ENCODE measurements at places on chromosomes 16 and 17. TPM values are rescaled to one million over a fixed set of nuclear protein-coding genes. Genes with fewer than 3 reads are reported as not detected.

- DNase-seq, result no peak
These were observed 16.6 kb upstream of the DBNDD1 start for GRCh38 chr16:90035902-90036301.

The WWOX gene
- 13.1 TPM for total RNA-seq

- DNase-seq, result no peak
These were observed 15.8 kb downstream of the GPR142 start for GRCh38 chr17:74383141-74383540.

DNA sequence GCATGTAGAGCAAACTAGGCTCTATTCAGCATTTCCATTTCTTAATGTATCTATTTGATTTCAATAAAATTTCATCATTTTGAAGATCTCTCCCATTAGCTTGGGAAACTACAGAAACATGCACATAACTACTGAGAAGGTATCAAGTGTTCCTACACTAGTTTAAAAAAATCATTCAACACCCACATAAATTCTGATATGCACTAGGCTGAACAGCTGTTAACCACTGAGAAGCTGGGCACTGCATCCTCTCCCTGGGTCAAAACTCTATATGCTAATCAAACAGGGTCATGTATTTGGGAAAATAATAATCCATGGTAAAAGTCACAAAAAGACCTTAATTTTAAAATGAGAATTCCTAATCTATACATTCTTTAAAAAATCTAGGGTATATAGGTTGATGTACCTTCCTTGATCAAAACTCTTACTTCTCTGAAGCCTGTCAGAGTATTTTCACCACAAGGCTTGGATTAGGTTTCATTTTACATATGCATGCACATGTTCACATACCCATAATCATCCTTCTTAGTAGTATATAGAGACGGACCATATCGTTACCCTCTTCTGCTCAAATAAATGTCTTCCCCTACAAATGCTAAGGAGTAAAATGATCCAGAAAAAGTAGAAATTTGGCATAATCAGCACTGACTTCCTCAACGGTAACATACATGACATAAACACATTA, 57.2 kb downstream of the KANSL1 start:
- DNase-seq, result no peak

- no peak for DNase-seq
These were observed 94.1 kb downstream of the MRM3 start for GRCh38 chr17:876272-876671.

The HLF gene
- 35.7 TPM for total RNA-seq

DNA sequence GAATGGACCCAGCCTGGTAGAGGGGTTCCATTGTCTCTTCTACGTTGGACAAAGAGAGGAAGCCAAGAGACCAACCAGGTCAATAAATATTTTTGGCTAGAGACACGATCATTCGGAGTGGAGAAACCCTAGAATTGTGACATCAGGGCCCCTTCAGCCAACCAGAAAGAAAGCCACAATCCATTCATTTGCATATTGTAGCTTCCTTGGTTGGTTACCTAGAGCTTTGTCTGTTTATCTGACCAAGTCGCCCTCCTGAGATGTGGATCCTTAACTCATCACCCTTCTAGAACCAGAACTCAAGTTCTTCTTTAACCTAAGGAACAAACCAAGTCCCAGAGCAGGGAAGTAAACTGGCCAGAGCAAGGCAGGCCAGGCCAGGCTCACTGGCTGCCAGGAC, at the start of gene CCDC182:
Gene CCDC182, minus strand, starts transcription at position 58 of the 400 bp plus-strand sequence. Its CDS starts 27 bp downstream, at position 31.
- no peak for DNase-seq

The CES1 gene
- 52.2 TPM for total RNA-seq

- DNase-seq, result no peak
These were observed 48.4 kb upstream of the SKAP1 start for GRCh38 chr17:48478224-48479013.

The NPB gene
- total RNA-seq, result 0.38 TPM

DNA sequence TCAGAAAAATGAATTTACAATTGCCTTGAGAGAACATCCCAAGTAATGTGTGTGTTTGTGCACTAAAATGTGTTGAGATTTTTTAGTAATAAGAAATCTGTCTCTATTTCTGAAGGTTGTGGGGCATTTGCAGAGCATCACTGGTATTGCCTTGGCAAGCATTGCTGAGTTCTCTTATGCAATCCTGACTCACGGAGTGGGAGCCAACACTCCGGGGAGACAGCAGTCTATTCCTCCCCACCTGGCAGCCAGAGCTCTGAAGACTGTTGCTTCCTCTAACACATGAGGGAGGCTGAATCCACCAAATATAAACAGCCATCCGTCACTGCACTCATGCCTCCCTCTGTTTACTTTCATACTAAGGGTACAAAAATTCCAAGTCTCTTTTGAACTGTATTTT, 10.6 kb downstream of the CNTD1 start:
- no peak for DNase-seq

- DNase-seq, result no peak
These were observed 1.4 kb downstream of the CMTM2 start for GRCh38 chr16:66580605-66581209.

DNA sequence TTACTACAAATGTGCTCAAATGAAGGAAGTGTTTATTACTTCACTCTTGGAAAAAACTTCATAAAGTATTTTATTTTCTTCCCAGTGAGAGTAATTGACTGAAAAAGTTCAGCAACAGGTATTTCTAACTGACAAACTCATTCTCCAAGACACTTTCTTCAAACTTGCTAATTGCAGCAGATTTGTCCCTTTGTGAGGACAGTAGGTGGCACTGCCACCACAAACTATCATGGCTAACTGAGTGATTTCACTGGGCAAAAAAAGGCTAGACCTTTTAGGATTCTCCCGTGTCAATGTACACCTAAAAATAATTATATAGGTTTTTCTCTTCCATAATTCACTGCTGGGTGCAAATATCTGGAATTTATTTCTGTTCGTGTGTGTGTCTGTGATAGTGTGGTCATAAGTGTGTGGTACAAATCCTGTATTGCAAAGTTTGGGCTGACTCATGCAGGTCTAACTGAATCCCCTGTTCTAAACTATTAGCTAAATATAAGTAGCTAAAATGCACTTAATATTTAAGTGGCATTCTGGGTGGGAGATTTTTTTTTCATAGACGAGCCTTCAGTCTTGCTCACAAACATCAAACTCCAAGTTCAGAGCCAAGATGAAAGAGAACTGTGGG, 3.9 kb downstream of the HS3ST3A1 start:
- DNase-seq, result no peak

The MGAT5B gene
- not detected for total RNA-seq

The TRIM37 gene
- 20.2 TPM for total RNA-seq

DNA sequence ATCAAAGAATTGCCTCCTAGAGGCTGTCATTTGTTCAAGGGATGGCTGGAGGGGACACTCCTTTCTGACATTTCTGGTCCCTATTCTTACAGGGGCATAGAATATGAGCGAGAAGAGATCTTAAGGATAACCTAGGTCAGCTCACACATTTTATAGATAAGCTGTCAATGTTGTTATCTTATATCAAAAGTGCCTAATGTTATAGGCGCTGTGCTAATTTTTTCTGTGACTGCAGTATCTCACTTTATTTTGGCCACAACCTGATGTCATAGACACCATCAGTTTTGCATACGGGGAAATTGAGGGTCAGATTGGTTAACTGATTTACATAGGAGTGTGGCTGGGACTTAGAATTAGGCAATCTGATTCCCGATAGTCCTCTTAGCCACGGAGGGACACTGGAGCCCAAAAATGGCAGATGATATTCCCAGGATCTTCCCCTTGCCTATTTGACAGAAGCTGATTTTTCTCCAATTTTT, 1.2 kb downstream of the CPD start:
- DNase-seq, result no peak

GRCh38 chr16:1980030-1980769, 1.1 kb downstream of the NOXO1 start:
- no peak for DNase-seq

DNA sequence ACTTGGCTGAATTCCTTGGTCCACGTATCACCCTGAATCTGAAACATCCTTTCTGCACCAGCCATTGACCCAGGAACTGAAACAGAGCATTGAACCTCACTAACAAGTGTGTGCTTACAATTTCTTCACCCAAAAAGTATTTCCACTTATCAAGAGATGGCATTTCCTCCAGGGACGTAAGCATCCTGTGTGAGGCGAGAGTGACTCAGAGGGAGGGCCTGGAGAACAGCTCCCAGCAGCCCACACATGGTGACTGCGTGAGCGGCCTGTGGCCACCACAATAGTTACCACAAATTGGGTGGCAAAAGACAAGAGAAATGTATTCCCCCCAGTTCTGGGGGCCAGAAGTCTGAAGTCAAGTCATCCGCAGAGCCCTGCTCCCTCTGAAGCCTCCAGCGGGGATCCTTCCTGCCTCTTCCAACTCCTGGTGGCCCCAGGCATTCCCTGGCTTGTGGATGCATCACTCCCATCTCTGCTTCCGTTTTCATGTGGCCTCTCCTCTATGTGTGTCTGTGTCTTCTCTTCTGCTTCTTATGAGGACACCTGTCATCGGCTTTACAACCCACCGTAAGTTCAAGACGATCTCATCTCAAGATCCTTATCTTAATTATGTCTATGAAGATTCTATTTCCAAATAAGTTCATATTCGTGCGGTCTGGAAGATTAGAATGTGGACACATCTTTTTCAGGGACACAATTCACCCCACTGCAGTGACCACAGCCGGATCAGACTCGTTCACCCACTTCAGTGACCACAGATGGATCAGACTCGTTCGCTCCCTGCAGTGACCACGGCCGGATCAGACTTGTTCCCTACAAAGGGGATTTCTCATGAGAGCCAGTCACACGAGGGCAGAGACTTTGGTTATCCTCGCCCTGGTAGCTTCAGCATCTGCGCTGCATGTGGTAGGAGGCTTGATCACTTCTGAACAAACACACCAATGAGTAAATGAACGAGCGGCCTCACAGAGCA, 122.6 kb upstream of the FOXF1 start:
- DNase-seq, result no peak

GRCh38 chr16:67661101-67661761, 471 bp downstream of the PARD6A start:
- DNase-seq, result no peak

The CASKIN1 gene
- total RNA-seq, result 5.8 TPM

The NACA2 gene
- total RNA-seq, result not detected

- DNase-seq, result peak; percentile 47
These were observed 193.6 kb downstream of the CCDC182 start for GRCh38 chr17:57551321-57552079.

The CACNG5 gene
- not detected for total RNA-seq

DNA sequence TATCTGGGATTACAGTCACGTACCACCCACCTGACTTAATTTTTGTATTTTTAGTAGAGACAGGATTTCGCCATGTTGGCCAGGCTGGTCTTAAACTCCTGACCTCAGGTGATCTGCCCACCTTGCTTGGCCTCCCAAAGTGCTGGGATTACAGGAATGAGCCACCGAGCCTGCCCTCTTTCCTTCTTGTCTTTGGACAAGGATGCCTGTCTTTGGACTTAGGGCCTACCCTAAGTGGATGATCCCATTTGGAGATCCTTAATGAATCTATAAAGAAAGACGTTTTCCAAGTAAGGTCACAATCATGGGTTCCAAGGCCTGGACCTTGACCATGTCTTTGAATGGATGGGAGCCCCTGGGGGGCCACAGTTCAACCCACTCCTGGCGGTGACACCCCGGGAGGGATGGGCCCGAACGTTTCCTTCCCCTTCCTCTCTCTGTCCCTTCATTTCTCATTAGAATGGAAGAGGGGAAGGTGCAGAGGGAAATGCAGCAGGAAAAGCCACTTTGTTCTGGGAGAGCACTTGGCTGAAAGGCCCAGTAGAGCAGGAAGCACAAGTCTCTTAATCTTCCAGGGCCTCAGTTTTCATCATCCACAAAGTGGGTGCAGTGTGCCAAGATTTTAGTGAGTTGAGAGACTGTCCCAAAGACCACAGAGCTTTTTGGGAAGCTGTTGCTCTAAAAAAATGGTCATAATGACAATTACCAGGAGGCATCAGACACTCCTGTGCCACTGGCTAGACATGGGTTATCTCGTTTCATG, 353.3 kb downstream of the SEC14L1 start:
- DNase-seq, result no peak
